ENCODE measurements at places on chromosomes 16 and 17.

GRCh38 chr17:78997881-78998280 lies 11.7 kb downstream of the CANT1 start:
- DNase-seq, result no peak

GRCh38 chr17:76122431-76123190 lies 18.4 kb downstream of the FOXJ1 start:
- no peak for DNase-seq

GRCh38 chr16:85992359-85992758 lies 93.4 kb downstream of the IRF8 start:
- DNase-seq, result no peak

- DNase-seq, result no peak
Measured at GRCh38 chr16:27746076-27746855, 196.3 kb downstream of the KATNIP start.
